ENCODE measurements at places on chromosomes 13 and 19. TPM values are rescaled to one million over a fixed set of nuclear protein-coding genes. Genes with fewer than 3 reads are reported as not detected.

F7 gene
- 0.24 TPM for total RNA-seq

- H3K27ac ChIP-seq = no peak overlapping the region
- H3K4me1 ChIP-seq = no peaks in the 10 kb centered on the region
- H3K27me3 ChIP-seq = peaks cover 9% of the 10 kb centered on the region
- no peaks in the 10 kb centered on the region for H3K36me3 ChIP-seq
These were observed 88.3 kb downstream of the COL4A1 start for GRCh38 chr13:110218581-110219201.

- H3K4me1 ChIP-seq = no peaks in the 10 kb centered on the region
- H3K27ac ChIP-seq = no peak overlapping the region
- H3K36me3 ChIP-seq = no peaks in the 10 kb centered on the region
These were observed 397.7 kb downstream of the TDRD3 start for GRCh38 chr13:60794751-60795150.

DNA sequence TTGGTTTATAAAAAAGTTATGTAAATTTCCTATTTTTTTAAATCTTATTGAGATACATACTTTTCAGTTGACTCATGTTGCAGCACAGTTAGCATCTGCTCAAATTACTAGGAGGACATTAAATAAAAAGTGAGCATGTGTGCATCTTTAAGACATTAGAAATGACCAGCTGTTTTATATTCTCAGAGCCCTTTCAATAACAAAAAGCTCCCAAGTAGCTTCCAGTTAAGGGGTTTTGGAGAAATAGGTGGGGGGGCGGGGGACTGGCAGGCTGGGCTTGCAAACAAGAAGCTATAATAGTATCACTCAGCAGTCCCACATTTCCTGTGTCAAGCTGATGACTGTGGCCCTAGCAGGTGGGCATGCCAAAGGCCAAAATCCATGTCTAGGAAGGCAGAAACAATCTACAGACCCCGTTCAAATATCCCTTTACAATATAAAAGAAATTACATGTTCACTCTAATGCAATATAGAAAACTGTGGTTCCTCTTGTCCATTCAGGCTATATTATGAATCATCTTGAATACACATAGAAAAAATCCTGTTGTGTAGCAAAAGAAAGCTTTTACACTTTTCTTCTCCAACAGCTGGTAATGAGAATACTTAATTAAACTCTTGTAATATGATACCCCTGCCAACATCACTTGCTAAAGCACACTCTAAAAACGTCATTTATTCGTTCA is 1713.2 kb upstream of the SLC10A2 start:
- H3K4me3 ChIP-seq = no peak overlapping the region
- H3K4me1 ChIP-seq = peaks cover 4% of the 10 kb centered on the region
- H3K36me3 ChIP-seq = no peaks in the 10 kb centered on the region
- no peak overlapping the region for H3K27ac ChIP-seq

GRCh38 chr13:90091611-90092010 is 1255.9 kb upstream of the MIR17HG start:
- no peak overlapping the region for H3K4me3 ChIP-seq
- no peaks in the 10 kb centered on the region for H3K36me3 ChIP-seq
- H3K27me3 ChIP-seq = no peaks in the 10 kb centered on the region
- no peak for DNase-seq

DNA sequence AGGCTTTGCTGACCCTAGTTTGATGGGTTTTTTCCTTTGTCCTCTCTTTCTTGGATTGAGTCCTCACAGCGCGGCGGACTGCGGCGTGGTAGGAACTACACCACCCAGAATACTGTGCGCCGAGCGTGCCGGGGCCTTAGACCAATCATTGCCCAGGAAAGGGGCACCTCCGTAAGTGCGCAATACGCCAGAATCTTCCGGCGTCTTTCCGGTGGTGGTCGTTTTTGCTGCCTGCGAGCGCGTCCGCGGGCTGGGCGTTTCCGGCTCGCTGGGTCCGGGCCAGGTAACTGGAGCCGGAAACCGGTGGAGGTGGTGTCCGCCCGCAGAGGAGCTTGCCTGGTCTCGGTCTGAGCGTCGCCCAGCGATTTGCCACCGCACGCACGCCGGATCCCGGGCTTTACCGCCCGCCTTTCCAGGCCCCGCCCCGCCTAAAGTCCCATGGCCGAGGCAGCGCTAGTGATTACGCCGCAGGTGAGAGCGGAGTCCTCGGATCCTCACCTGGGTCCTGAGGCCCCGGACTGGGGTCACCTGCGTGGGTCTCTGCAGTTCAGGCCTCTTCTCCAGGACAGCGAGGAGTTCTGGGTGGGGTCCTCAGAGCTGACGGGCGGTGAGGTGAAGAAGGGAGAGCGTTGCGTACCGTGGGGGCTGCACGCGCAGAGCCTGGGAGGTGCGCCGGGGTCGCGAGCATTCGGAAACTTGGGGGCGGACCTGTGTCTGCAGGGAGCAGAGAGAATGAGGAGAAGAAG is at the start of gene ZNF549:
ZNF549 (plus strand) TSS at position 221 of the 746 bp plus-strand sequence; CDS start at position 439, 218 bp downstream.
- peak; percentile 78 for DNase-seq
- H3K4me1 ChIP-seq = peaks cover 8% of the 10 kb centered on the region
- H3K27ac ChIP-seq = peak within 1 kb of the TSS; percentile 75
- peak within 1 kb of the TSS; percentile 92 for H3K4me3 ChIP-seq
- H3K27me3 ChIP-seq = no peaks in the 10 kb centered on the region

- H3K27me3 ChIP-seq = no peaks in the 10 kb centered on the region
- H3K36me3 ChIP-seq = no peaks in the 10 kb centered on the region
- H3K27ac ChIP-seq = no peak overlapping the region
- H3K4me3 ChIP-seq = no peak overlapping the region
- H3K4me1 ChIP-seq = no peaks in the 10 kb centered on the region
- no peak for DNase-seq
These were observed 241.2 kb downstream of the ABCC4 start for GRCh38 chr13:95060014-95060519.

GRCh38 chr13:35767256-35767976 is 290.9 kb upstream of the MAB21L1 start:
- no peak overlapping the region for H3K27ac ChIP-seq
- no peaks in the 10 kb centered on the region for H3K27me3 ChIP-seq
- H3K36me3 ChIP-seq = no peaks in the 10 kb centered on the region
- no peak for DNase-seq
- H3K4me1 ChIP-seq = no peaks in the 10 kb centered on the region

DNA sequence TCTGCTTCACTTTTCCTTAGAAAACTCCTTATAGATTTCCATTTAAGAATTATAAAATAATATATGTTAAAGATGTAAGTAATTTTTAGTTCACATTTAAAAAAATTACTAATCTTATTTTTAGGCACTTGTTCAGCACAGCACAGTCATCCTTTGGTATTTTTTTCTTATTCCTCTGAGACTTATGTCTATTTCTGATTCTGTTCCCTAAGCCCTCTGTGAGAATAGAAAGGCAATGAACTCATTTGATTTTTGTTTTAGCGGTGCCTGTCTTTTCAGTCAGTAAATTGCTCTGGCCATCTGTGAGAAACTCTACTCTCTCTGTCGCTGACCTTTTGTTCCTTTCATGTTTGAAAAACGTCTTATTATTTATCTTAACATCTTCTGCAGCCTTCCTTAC is 168.1 kb downstream of the PCDH17 start:
- no peak overlapping the region for H3K4me3 ChIP-seq
- DNase-seq = no peak
- H3K27ac ChIP-seq = no peak overlapping the region
- no peaks in the 10 kb centered on the region for H3K27me3 ChIP-seq

Data from thymus (tissue), 14 donors.